Effector memory CD4-positive, alpha-beta T cell (primary cell): ENCODE measurements at places on chromosomes 13 and 19.

DNA sequence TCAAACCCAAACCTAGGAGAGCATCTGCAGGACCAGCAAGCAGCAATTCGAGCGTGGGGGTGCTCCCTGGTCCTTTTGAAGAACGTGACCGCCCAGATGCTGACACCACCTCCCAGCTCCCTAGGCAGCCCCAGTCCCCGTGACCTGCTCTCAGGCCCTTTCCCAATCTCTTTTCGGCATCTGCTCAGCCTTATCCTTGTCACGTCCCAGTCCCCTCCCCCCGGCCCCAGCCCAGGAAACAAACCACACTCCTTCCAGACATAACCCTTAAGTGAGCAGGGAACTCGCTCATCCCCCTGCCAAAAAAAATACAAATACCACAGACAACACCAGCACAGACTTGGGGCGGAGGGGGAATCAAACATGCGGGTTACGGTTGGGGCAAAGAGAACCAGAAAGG, 3.3 kb downstream of the MLLT1 start:
- no peak for DNase-seq

- DNase-seq = no peak
Observed at GRCh38 chr19:13302526-13303270, 152.5 kb downstream of the IER2 start.

- peak; percentile 4 for DNase-seq
Observed at GRCh38 chr19:21586311-21587116, 81.1 kb downstream of the ZNF429 start.

GRCh38 chr13:35349673-35350278, 126.7 kb downstream of the MAB21L1 start:
- DNase-seq = no peak

GRCh38 chr13:91537376-91537775, 139.0 kb downstream of the GPC5 start:
- no peak for DNase-seq

- no peak for DNase-seq
Observed at GRCh38 chr13:30186634-30187415, 120.5 kb downstream of the KATNAL1 start.

DNA sequence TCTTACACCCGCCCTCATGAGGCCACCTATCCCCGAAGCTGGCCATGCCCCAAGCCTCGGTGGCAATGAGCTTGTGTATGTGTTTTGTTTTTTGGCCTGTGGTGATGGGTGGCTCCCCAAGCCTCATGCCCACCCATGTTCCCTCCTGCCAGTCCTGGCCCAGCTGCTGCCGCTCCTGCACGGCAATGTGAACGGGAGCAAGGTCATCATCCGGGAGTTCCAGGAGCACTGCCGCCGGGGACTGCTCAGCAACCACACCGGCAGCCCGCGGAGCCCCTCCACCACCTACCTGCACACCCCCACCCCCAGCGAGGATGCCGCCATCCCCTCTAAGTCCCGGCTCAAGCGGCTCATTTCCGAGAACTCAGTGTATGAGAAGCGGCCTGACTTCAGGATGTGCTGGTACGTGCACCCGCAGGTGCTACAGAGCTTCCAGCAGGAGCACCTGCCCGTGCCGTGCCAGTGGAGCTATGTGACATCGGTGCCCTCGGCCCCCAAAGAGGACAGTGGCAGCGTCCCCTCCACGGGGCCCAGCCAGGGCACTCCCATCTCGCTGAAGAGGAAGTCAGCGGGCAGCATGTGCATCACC, 24.6 kb downstream of the UBXN6 start:
- no peak for DNase-seq

DNA sequence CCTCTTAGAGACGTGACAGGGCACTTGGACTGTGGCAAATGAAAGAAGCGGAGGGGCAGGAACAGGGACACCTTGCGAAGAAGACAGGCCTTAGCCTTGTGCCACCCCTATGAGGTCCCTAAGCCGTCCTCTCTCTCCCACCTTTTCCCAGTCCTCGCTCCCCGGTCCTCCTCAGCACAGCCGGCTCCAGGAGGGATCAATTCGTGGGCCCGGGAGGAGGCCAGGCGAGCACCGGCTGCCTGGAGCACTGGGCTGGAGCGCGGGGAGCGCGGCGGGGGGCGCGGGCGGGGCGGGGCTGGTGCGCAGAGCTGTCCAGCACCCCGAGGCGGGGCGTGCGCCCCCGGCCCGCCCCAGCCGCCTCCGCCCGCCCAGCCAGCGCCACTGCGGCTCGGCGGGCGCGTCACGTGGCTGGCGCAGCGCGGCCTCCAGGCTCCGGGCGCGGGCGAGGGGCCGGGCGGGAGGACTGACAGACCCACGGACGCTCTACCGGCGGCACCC, at the start of gene LRP3:
TSS of gene LRP3 (plus strand) at position 466 of the 498 bp plus-strand sequence. CDS start 456 bp downstream, outside the sequence.
- DNase-seq = no peak

GRCh38 chr19:35095667-35096368, 19.8 kb upstream of the FXYD3 start:
- DNase-seq = no peak

GRCh38 chr13:21538753-21539152, 65.2 kb downstream of the MICU2 start:
- no peak for DNase-seq

- no peak for DNase-seq
Observed at GRCh38 chr13:28467034-28467433, 27.9 kb downstream of the FLT1 start.

DNA sequence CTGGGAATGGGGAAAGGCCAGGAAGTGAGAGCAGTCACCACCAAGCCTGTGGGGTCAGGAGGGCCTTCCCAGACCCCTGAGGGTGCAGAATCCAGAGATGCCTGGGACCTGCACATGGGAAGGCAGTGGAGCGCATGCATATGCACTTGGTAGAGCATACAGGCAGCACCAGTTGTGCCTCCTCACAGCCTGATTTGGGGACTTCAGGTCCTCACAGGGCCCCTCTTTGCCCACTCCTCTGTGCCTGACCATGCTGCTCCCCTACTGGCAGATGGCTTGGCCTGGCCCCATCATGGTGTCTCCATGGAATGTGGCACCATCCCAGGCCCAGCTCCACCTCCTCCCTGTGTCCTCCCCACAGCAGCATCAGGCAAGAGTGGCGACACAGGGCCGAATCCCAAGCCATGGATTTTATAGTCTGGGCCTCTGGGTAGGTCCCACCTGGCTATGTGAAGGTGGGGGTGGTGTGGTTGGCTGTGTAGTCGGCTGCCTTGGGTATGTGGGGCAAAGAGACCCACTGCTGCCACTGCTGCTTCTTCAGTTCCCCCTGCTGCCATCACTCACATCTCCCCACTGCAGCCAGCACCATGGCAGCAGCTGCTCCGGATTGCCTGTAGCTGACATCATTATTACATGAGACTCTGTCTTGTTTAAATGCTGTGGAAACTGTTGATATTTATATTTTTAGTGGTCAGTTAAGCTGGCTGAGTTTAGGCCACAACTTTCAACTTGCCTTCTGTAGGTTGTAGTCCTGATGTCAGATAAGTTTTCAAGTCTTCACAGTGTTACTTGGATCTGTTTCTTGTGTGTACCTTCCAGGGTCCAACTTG, 247.0 kb downstream of the GPC6 start:
- DNase-seq = no peak

GRCh38 chr19:39765091-39766076, 13.3 kb upstream of the LEUTX start:
- peak; percentile 1 for DNase-seq

- DNase-seq = no peak
Observed at GRCh38 chr19:4345342-4346019, 2.1 kb downstream of the MPND start.

DNA sequence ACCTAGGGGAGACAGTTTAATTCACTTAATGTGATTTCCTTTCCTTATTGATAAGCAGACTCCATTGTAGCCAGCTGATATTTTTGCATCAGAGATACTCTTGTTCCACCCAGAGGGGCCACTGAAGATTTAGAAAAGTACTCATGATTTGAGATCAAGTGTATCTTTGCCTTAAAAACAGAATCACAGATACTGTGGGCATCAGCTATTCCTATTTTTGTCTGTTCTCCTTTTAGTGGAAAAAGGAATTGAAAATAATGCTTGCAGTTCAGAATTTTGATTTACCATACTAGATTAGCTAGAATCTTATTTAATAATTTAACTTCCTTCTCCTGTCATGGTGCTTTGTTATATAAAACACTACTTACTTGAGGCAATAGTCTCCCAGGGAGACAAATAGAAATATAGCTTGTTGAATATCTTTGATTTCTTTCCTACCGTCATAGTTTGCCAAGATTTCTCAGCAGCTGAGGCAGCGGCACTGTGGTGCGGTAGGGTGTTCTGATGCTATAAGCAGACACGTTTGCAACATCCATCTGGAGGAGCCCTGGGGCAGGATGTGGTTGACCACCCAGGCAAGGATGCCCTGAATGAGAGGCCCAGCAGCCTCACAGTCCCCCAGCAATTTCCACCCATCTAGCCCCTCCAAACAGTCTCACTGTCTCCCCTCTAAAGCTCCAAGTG, 47.0 kb upstream of the RAP2A start:
- DNase-seq = no peak

- DNase-seq = no peak
Observed at GRCh38 chr13:97928301-97928700, 25.2 kb upstream of the IPO5 start.

DNA sequence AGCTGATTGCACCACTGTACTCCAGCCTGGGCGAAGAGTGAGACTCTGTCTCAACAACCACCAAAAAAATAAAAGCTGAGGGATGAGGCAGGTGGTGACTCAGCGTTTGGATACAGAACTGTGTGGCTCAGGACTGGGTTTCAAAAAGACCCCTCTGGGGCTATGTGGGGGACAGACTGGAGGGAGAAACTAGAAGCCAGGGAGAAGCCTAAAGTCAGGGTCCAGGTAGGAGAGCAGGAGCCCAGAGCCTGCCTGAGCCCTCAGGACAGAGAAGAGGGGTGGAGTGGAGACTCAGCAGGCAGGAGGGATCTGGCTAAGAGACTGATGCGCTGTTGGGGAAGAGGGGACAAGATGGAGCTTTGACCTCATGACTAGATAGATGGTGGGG, 1.8 kb upstream of the CD37 start:
- no peak for DNase-seq

- DNase-seq = no peak
Observed at GRCh38 chr13:99316657-99317256, 9.6 kb upstream of the GPR183 start.
